Upper lobe of left lung (tissue), 6 donors: ENCODE measurements at places on chromosomes 11 and 22.

DNA sequence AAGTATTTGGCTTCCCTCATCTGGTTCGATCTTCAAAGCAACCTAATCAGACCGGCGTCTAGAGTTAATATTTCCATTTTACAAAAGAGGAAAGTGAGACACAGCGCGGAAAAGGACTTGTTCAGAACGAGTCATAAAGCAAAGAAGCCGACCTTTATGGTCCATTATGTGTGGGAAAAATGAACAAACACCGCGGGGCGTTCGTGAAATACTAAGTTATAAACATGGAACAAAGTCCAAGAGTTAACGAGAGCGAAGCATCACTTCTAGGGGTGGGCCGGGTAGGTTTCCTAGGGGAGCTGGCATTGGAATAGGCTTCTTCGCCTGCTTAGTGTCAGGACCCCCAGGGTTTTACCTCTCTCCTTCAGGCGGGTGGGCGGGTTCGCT, 575 bp downstream of the DUSP18 start:
- no peak for DNase-seq

- DNase-seq = no peak
Observed at GRCh38 chr11:104967534-104968354, 630 bp downstream of the CASP4 start.

DNA sequence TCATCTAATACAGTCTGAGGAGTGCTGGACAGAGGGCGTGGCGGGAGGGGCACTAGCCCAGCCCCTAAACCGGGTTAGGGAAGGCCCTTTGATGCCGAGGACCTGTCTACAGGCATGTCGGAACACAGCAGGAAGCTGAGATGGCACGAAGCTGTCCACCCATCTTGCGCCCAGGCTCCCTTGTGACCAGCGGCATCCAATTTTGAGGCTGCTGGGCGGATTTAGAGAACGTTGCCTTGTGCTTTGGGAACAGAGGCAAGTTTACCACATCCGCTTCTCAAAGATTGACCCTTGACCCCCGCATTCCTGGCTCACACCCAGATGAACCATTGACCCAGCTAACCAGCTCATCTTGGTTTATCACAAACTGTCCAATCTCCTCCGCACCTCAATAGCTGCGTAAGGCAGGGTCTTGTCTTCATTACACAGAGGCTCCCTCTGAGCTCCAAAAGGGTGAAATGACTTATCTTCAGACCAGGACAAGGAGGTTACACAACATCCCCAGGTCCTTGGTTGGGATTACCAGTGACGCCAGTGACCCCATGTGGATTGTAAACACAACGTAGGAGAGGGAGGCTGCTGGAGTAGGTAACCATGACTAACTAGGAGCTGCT, 4.5 kb downstream of the FAM83F start:
- no peak for DNase-seq

- no peak for DNase-seq
Observed at GRCh38 chr11:31414338-31414737, 44.7 kb downstream of the DNAJC24 start.

GRCh38 chr11:65288706-65289536, 25.7 kb upstream of the CDC42EP2 start:
- no peak for DNase-seq

GRCh38 chr11:41579546-41579945, 120.1 kb upstream of the LRRC4C start:
- DNase-seq = no peak

DNA sequence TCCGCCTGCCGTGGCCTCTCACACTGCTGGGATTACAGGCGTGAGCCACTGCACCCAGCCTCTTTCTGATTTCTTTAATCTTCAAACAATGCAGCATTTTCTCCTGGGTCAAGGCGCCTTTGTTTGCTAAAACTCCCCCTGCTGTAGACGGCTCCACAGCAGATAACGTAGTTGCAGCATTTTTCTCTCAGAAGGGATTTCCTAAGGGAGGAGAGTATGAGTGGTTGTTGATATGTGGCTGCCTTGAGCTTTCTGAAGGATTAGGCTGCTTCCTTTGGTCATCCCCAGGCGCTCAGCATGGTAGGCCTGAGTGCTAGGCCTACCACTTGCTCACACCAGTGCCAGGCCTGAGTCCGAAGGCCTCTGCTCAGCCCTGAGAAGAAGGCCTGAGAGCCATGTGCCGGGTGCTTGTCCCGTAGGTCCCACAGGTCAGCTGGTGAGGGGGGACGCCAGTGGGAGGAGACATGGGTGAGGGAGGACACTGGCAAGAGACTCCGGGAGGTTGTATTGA, 18.1 kb downstream of the SMARCB1 start:
- no peak for DNase-seq

- no peak for DNase-seq
Observed at GRCh38 chr11:118086913-118087768, at the start of gene SMIM35. Gene SMIM35, minus strand, starts transcription at chr11:118086963. Its CDS starts 206 bp downstream, at chr11:118086757.
